Muscle of leg (tissue), 16 donors: ENCODE measurements at places on chromosomes 16 and 17.

DNA sequence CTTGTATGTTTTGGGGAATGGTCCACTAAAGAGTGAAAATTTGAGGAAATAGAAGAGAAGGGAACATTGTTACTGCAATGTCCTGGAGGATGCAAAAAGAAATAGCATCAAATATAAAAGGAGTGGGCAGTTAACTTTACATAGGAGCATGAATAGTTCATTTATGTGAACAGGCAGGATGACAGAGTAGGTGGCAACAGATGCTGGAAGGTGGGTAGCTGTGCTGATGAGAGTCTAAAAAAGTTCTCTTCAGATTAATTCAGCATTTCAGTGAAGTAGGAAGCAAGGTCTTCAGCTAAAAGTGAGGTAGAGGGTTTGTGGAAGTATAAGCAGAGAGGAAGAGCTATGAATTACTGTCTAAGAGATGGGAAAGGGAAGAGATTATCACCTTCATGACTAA, 276.5 kb downstream of the KIF2B start:
- DNase-seq: no peak

DNA sequence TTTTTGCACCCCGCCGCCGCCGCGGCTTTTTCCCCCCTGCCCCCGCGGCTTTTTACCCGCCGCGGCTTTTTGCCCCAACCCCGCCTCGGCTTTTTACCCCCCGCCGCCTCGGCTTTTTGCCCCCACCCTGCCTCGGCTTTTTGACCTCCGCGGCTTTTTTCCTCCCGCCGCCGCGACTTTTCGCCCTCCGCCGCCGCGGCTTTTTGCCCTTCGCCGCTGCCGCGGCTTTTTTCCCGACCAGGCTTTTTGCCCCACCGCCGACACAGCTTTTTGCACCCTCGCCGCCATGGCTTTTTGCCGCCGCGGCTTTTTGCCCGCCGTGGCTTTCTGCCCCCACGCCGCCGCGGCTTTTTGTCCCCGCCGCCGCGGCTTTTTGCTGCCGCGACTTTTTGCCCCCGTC, 137.0 kb upstream of the TP53TG3D start:
- DNase-seq: no peak

- DNase-seq: no peak
Measured at GRCh38 chr16:84631886-84632285, 14.0 kb upstream of the COTL1 start.

- no peak for DNase-seq
Measured at GRCh38 chr16:74605746-74606520, 981 bp downstream of the GLG1 start.

DNA sequence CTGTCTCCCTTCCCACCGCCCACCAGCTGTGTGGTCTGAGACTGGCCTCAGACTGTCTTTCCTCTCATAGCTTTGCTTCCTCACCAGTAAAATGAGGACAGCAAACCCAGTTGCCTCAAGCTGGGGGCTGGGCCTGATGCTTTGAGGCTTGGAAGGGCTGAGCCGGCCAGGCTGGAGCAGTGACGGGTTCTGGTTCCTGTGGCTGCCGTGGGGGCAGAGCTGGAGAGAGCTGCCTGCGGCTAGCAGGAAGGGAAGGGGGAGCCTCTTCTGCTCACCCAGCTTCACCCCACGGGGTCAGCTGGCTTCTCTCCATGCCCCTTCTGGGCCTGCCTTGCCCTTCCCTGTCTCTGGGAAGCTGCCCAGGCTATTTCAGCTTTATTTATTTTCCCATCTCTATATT, 23.7 kb downstream of the LASP1 start:
- DNase-seq: no peak

- no peak for DNase-seq
Measured at GRCh38 chr16:46731691-46732555, 16.2 kb downstream of the MYLK3 start.

DNA sequence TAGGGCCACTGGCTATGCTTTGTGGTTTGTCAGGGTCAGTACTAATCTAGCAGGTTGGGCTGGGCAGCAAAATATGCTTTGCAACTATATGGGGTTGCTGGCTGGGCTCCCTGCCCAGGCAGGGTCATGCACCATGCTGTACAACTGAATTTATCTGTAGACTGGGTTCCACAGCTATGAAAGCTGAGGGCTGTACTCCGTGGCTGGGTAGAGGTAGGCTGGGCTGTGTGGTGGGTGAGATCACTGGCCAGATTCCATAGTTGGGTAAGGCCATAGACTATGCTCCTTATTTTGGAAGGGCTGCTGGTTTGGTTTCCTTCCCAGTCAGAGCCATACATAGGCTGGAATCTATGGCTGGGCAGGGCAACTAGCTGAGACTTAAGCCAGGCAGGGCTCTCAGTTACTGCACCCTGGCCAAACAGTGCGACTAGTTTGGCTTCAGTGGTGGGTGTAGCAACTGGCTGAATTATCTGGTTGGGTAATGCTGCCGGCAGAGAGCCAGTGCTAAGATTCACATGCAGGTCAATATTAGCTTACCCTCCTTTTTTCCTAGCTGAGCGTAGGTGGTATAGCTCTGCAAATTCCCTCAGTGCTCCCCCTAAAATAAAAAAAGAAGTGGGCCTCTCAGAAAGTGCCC, 769.1 kb upstream of the CDH8 start:
- DNase-seq: peak; percentile 5

DNA sequence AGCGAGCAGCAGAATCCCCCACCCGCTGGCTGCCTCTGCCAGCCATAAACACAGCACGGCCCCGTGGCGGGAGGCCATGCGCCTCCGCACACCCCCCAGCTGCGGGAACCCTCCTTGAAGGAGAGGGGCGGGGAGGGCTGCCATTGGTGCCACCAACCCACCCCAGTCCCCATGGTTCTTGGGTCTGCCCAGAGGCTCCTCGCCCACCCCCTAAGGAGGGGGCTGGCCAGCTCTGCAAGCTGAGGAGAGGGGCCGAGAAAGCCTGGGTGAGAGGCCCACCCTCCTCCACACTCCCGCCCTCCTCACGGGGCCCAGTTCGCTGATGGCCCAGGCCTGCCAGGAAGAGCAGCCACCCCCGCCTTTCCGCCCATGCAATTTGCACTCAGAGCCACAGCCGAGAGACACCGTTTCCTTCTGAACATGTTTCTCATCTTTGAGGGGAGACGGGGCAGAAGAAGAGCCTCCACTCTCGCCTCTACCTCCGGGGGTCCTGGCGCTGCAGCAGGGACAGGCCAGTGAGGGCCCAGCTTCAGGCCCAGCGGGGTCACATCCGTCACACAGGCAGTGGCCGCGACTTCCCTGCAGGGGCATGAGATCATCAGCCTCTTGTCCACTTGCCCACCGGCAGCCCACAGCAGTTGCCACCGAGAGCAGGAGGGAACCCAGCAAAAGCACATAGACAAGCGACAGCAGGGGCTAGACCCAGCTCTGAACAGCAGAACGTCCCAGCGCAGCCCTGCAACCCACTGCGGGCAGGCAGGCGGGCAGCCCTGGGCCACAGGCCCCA, 23.0 kb downstream of the KATNB1 start:
- DNase-seq: no peak

DNA sequence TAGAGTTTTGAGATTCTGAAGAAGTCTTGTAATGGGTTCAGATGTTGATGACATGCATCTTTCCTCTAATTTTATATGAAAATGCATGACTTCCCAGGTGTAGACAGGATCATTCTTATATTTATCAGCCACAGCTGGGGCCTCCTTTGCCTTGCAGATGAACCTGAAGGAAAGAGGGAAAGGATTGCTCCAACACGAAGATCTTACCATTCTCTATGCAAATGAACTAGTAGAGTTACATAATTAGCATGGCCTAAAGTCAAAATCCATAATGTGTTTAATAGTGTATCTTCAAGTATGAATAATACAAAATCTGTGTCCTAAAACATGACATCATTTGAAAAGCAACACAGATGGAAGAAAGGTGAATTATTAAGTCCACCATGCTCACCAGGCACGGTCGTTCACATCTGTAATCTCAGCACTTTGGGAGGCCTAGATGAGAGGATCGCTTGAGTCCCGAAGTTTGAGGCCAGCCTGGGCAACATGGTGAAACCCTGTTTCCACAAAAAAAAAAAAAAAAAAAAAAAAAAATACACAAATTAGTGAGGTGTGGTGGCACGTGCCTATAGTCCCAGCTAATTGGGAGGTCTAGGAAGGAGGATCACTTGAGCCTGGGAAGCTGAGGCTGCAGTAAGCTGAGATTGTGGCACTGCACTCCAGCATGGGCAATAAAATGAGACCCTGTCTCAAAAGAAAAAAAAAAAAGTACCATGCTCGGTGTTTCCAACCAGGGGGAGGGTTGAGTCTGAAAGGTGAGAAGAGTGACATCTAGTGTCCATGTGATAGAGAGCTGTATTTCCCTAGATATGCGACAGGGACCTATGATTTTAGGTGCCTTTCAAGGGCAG, 6.3 kb downstream of the VWA3A start:
- DNase-seq: peak; percentile 60

GRCh38 chr17:45743626-45744326, 40.3 kb upstream of the CRHR1 start:
- no peak for DNase-seq

DNA sequence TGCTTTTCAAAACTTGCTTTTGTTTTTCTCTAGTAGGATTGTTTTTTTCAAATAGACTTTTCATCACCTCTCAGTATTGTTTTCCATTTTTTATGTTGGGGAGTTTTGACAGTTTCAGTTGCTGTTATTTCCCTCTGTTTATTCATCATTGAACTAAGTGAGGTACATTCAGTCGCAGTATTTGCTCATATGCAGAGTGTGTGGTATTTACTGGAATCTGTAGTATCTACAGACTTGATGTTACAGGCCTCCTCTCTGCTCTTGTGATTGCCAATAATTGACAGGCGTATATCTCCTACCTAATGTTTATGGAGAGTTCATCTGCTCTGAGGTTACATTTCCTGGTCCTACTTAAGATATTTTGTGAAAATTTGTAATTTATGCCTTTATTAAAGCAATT, 49.6 kb downstream of the COX10 start:
- no peak for DNase-seq
